ENCODE measurements at places on chromosomes 16 and 17. TPM values are rescaled to one million over a fixed set of nuclear protein-coding genes. Genes with fewer than 3 reads are reported as not detected.

NOXO1 gene
- total RNA-seq: 3.9 TPM

GRCh38 chr16:27539120-27539519 is 10.6 kb downstream of the GTF3C1 start:
- no peaks in the 10 kb centered on the region for H3K4me1 ChIP-seq
- H3K36me3 ChIP-seq: peaks cover 42% of the 10 kb centered on the region
- DNase-seq: no peak
- H3K4me3 ChIP-seq: no peak overlapping the region
- H3K27me3 ChIP-seq: no peaks in the 10 kb centered on the region
- no peak overlapping the region for H3K27ac ChIP-seq

ALOXE3 gene
- total RNA-seq: not detected

PSMD3 gene
- total RNA-seq: 109 TPM

PRKCB gene
- total RNA-seq: 2.7 TPM

- no peak overlapping the region for H3K27ac ChIP-seq
- H3K36me3 ChIP-seq: no peaks in the 10 kb centered on the region
- peaks cover 68% of the 10 kb centered on the region for H3K27me3 ChIP-seq
- no peak overlapping the region for H3K4me3 ChIP-seq
These were observed 928 bp downstream of the HBA1 start for GRCh38 chr16:177394-177822.

- no peak overlapping the region for H3K27ac ChIP-seq
- no peaks in the 10 kb centered on the region for H3K4me1 ChIP-seq
- H3K36me3 ChIP-seq: no peaks in the 10 kb centered on the region
- DNase-seq: no peak
These were observed 400.5 kb upstream of the CCL2 start for GRCh38 chr17:33854596-33854995.

DNASE1L2 gene
- total RNA-seq: 0.39 TPM

BCKDK gene
- total RNA-seq: 44.4 TPM

ZNF830 gene
- total RNA-seq: 9.2 TPM

- H3K27me3 ChIP-seq: peaks cover 48% of the 10 kb centered on the region
- no peak overlapping the region for H3K27ac ChIP-seq
- no peaks in the 10 kb centered on the region for H3K4me1 ChIP-seq
These were observed 125.3 kb upstream of the SMURF2 start for GRCh38 chr17:64787255-64787920.

PIPOX gene
- 1.7 TPM for total RNA-seq

- H3K27me3 ChIP-seq: no peaks in the 10 kb centered on the region
- no peak for DNase-seq
- H3K4me1 ChIP-seq: peaks cover 12% of the 10 kb centered on the region
- no peak overlapping the region for H3K4me3 ChIP-seq
- H3K36me3 ChIP-seq: no peaks in the 10 kb centered on the region
- no peak overlapping the region for H3K27ac ChIP-seq
These were observed 435.5 kb downstream of the MAF start for GRCh38 chr16:79165079-79165478.

- DNase-seq: no peak
- no peaks in the 10 kb centered on the region for H3K4me1 ChIP-seq
- no peaks in the 10 kb centered on the region for H3K27me3 ChIP-seq
- no peak overlapping the region for H3K27ac ChIP-seq
- H3K4me3 ChIP-seq: no peak overlapping the region
These were observed 204.1 kb downstream of the COPRS start for GRCh38 chr17:31654936-31655335.

GRCh38 chr17:7034955-7035590 is 742 bp upstream of the SLC16A13 start:
- H3K36me3 ChIP-seq: no peaks in the 10 kb centered on the region
- no peak overlapping the region for H3K27ac ChIP-seq
- DNase-seq: no peak
- H3K27me3 ChIP-seq: no peaks in the 10 kb centered on the region
- peak overlapping the region; percentile 36 for H3K4me3 ChIP-seq

- no peaks in the 10 kb centered on the region for H3K27me3 ChIP-seq
- H3K36me3 ChIP-seq: no peaks in the 10 kb centered on the region
- H3K4me1 ChIP-seq: no peaks in the 10 kb centered on the region
- DNase-seq: no peak
- no peak overlapping the region for H3K4me3 ChIP-seq
- no peak overlapping the region for H3K27ac ChIP-seq
These were observed 34.5 kb downstream of the SIAH1 start for GRCh38 chr16:48350736-48351135.

TEX19 gene
- not detected for total RNA-seq

ACE gene
- 19.4 TPM for total RNA-seq

- peaks cover 33% of the 10 kb centered on the region for H3K4me1 ChIP-seq
- peak within 1 kb of the TSS; percentile 52 for H3K4me3 ChIP-seq
- no peak for DNase-seq
- H3K27me3 ChIP-seq: no peaks in the 10 kb centered on the region
- H3K27ac ChIP-seq: peak within 1 kb of the TSS; percentile 67
- H3K36me3 ChIP-seq: no peaks in the 10 kb centered on the region
These were observed at the start of gene CX3CL1 for GRCh38 chr16:57372372-57373116. Gene CX3CL1 (plus strand): TSS chr16:57372490. CDS start chr16:57372569, 79 bp downstream.

DNA sequence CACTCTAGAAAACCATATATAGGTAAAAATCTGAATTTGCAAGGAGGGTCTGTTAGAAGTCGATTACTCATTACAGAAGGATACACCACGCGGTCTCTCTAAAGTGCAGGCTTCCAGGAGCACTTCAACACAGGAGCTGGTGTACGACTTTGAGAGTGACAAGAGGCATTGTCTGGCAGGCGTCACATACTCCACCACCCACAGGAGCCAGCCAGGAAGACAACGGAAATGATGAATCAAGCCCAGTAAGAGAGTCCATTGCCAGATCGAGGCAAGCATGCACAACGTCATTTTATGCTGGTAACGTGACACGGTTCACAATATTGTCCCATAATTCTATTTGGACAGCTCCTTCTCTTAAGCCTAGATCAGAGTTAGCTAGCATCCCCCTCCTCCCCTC is 15.0 kb upstream of the CACNG4 start:
- DNase-seq: no peak
- no peak overlapping the region for H3K27ac ChIP-seq
- H3K4me1 ChIP-seq: peaks cover 10% of the 10 kb centered on the region

KRTAP16-1 gene
- not detected for total RNA-seq

HOXB6 gene
- 0.66 TPM for total RNA-seq

DNA sequence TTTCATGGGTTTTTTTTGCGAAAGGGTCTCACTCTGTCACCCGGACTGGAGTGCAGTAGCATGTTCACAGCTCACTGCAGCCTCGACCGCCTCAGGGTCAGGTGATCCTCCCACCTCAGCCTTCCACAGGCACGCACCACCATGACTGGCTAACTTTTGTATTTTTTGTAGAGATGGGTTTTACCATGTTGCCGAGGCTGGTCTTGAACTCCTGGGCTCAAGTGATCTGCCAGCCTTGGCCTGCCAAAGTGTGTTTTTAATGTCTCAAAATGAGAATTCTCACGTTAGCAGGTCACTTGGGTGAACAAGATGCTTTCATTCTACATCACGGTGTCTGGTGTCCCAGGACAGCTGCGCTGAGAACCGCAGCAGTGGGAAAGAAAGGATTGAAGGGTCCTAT is 3.2 kb downstream of the FBXO31 start:
- no peaks in the 10 kb centered on the region for H3K36me3 ChIP-seq
- DNase-seq: no peak
- H3K27ac ChIP-seq: peak overlapping the region; percentile 96
- H3K4me1 ChIP-seq: no peaks in the 10 kb centered on the region
- H3K4me3 ChIP-seq: no peak overlapping the region

ABCC6 gene
- total RNA-seq: 7.0 TPM

GRCh38 chr17:18143044-18143936 is 34.7 kb downstream of the MYO15A start:
- no peaks in the 10 kb centered on the region for H3K36me3 ChIP-seq
- H3K27me3 ChIP-seq: no peaks in the 10 kb centered on the region
- no peak overlapping the region for H3K27ac ChIP-seq
- DNase-seq: no peak

HSD17B2 gene
- not detected for total RNA-seq

DNA sequence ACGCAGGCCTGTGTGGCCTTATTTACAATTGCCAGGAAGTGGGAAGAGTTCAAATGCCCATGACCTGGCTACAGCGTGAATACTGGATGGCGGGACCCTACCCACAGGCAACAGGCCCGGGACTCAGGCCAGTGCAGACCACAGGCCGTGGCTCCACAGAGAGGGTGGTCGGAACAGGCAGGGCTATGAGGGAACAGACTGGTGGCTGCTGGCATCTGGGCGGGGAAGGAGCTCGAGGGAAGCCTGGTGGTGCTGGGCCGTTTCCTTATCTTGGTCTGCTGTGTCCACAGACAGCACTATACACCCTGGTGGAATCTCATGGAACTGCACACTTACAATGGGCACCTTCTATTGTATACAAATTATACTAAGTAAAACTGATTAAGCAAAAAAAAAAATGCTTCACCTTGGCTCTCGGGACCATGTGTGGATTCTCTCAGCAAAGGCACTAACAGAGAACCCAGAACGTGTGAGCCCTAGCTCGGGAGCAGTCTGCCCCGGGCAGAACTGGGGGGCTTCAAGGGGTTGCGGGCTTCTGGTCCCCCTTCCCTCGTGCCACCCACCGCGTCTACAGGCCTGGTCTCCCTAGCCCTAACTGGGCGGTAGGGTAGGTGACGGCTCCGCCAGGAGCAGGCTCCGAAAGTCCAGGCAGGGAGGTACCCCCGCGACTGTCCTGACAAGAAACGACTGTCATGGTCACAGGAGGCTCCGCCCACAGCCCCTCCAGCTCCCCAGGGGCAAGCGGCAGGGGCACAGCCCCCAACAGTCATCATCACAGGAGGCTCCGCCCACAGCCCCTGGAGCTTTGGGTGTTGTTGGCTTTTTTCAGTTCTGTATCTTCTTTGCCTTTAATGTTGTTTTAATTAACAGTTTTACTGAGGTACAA is 21.8 kb downstream of the CEP131 start:
- H3K4me3 ChIP-seq: no peak overlapping the region
- H3K4me1 ChIP-seq: no peaks in the 10 kb centered on the region
- peaks cover 71% of the 10 kb centered on the region for H3K36me3 ChIP-seq
- no peaks in the 10 kb centered on the region for H3K27me3 ChIP-seq

DNA sequence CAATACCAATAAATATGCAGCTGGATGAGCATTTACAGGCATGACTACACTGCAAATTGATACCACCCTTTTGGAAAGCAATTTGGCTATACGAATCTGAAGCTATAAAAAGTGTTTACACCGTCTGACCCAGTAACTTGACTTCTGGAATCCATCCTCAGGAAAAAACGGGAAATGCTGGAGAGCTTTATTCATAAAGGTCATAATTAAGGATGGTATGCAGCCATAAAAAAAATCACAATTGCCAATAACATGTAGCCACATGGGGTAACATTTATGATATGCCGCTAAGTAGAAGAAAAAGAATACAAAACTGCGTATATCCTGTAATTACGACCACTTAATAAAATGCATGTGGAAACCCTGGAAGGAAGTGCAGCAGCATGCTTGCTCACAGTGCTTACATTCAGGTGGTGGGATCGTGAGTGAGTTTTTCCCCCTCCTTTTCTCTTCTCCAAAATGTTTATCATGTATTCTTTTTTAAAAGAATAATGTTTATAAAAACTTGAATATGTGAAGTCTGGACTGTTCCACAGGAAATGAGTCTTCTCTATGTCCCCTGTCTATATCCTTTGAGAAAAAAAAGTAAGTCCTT is 34.2 kb downstream of the COPRS start:
- no peaks in the 10 kb centered on the region for H3K27me3 ChIP-seq
- no peak for DNase-seq
- H3K4me1 ChIP-seq: no peaks in the 10 kb centered on the region
- H3K4me3 ChIP-seq: no peak overlapping the region
- H3K36me3 ChIP-seq: no peaks in the 10 kb centered on the region

ATP2A3 gene
- total RNA-seq: 12.9 TPM

TBC1D3 gene
- total RNA-seq: not detected

DNA sequence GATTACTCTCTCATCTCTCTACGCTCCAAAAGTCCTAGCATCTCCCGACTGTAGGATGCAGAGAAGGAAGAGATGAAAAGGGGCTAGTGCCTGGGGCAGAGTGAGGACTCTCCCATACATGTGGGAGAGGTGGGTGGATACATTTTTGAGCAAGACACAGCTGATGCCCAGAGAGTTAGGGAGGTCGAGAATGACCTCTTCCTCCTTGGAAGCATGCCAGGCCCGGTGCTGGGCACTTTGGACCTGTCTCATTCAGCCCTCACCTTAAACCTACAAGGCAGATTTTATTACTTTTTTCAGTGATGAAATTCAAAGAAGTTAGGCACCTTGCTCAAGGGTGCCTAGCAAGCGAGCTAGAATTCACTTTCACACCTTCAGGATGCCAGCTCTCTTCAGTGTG is 38.2 kb downstream of the WSCD1 start:
- H3K27ac ChIP-seq: no peak overlapping the region
- H3K36me3 ChIP-seq: no peaks in the 10 kb centered on the region
- H3K27me3 ChIP-seq: no peaks in the 10 kb centered on the region
- no peak for DNase-seq

- H3K36me3 ChIP-seq: no peaks in the 10 kb centered on the region
- DNase-seq: no peak
- H3K27ac ChIP-seq: no peak overlapping the region
- no peak overlapping the region for H3K4me3 ChIP-seq
- H3K27me3 ChIP-seq: no peaks in the 10 kb centered on the region
These were observed 59.7 kb downstream of the WDR45B start for GRCh38 chr17:82588266-82589175.

- DNase-seq: no peak
- no peaks in the 10 kb centered on the region for H3K27me3 ChIP-seq
- H3K27ac ChIP-seq: no peak overlapping the region
- no peaks in the 10 kb centered on the region for H3K36me3 ChIP-seq
These were observed 55.6 kb downstream of the CYTH1 start for GRCh38 chr17:78726513-78726912.

DNA sequence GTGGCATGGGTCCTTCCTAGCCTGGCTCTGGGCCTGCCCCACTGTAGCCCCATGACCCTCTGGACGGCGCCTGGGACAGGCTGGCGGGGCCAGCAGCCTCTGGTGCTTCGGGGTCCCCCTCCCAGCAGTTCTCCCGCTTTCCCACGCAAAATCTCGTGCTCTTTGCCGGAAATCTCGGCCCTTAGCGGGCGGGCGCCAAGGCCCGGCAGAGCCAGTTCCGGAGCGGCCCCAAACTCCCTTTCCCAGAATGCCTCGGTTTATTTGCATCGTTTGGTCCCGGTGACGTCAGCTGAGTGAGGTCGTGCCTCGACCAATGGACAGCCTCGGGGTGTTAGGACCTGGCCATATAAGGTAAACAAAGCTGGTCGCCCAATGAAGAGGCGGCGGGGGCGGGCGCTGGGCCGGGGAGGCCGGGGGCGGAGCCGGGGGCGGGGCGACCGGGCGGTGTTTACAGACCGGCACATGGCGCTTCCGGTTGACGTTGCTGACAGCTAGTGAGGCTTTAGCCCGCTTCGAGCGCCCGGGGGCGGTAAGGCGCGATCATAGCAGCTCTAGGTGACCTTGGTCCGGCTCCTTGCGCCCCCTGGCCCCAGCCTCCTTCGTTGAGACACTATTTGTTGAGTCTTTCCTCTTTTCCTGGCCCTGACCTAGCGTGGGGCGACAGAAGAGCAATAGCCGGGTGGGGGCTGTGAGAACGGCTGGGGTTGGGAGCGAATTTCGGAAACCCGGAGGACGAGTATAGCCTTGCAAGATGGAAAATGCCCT is 1.5 kb upstream of the UBALD1 start:
- H3K4me1 ChIP-seq: no peaks in the 10 kb centered on the region
- no peaks in the 10 kb centered on the region for H3K36me3 ChIP-seq
- DNase-seq: peak; percentile 100
- peak overlapping the region; percentile 90 for H3K4me3 ChIP-seq
- H3K27me3 ChIP-seq: no peaks in the 10 kb centered on the region
- peak overlapping the region; percentile 97 for H3K27ac ChIP-seq

MYH8 gene
- total RNA-seq: not detected

EVPL gene
- 3.0 TPM for total RNA-seq

HASPIN gene
- total RNA-seq: not detected

- DNase-seq: no peak
- no peaks in the 10 kb centered on the region for H3K4me1 ChIP-seq
- no peak overlapping the region for H3K4me3 ChIP-seq
- peaks cover 22% of the 10 kb centered on the region for H3K36me3 ChIP-seq
These were observed 22.2 kb upstream of the CDH15 start for GRCh38 chr16:89149386-89149785.
